ENCODE measurements at places on chromosomes 2 and 18.
A peak's percentile ranks its signal among the peaks of the same experiment; 100 is the strongest.

- no peak for DNase-seq
These were observed 45.6 kb downstream of the ZNF519 start for GRCh38 chr18:14086458-14087231.

- DNase-seq: no peak
These were observed 122.6 kb downstream of the PLB1 start for GRCh38 chr2:28618221-28619141.

DNA sequence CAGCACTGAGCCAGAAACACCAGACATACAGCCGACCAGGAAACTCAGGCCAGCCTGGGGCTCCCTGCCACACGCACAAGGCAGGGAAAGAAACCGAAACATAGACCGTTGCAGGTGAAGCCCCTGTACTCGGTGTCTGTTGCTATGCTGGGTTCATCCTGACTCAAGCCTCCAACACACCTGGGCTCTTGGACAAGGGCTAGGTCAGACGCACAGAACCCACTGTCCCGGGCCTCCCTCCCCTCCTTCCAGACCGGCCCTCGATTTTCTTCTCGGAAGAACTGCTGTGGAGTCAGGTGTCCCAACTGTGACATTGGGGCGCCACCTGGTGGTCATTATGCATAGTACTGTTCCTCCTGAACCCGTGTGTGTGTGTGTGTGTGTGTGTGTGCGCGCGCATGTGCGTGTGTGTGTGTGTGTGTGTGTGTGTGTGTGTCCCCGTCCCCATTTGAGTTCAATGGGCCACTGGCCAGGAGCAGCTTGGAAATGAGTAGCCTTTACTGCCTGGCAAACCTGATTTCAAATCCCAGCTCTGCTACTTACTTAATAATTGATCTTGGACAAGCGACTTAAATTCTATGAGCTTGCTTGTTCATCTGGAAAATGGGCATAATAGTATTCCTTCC is 55.4 kb upstream of the GLI2 start:
- DNase-seq: peak; percentile 75

- no peak for DNase-seq
These were observed 40.6 kb upstream of the DSC1 start for GRCh38 chr18:31203096-31203793.

- DNase-seq: no peak
These were observed 624 bp downstream of the METTL8 start for GRCh38 chr2:171432969-171433762.

DNA sequence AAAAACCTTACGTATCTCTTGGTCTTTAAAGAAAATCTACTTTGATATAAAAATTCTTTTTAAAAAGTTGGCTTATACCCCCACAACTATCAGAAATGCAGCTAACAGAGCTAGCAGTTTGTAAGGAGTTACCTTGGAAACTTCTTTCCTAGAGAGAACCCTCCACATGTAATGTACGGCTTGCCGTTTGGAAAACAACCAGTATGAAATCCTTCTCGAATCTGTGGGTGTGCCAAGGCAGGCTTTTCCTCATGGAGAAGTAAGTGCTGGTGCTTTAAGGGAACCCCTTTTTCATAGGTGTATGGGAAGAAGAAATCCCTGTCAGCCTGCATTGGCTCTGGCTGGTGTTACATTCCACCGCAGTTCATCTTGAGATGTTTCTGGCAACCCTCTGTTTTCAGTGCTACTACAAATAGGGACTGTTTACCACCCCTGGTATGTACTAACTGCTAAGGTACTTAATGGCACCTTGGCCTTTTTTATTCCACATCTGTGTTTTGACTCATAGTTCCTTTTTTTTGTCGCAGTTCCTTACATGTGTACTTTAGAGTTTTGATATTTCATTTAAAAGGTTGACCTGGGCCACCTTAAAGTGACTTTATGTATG is 248.4 kb downstream of the FHOD3 start:
- DNase-seq: no peak

GRCh38 chr18:52716973-52717372 is 377.0 kb downstream of the DCC start:
- no peak for DNase-seq

DNA sequence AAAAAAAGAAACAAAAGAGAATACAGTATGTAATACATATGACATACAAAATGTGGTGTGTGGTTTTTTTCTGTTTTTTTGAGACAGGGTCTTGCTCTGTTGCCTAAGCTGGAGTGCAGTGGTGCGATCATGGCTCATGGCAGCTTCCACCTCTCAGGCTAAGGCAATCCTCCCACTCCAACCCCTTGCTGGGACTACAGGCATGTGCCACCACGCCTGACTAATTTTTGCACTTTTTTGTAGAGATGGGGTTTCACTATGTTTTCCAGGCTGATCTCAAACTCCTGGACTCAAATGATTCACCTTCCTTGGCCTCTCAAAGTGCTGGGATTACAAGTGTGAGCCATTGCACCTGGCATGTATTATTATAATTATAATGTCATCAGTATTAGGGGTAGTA is 38.9 kb downstream of the DHX57 start:
- no peak for DNase-seq

DNA sequence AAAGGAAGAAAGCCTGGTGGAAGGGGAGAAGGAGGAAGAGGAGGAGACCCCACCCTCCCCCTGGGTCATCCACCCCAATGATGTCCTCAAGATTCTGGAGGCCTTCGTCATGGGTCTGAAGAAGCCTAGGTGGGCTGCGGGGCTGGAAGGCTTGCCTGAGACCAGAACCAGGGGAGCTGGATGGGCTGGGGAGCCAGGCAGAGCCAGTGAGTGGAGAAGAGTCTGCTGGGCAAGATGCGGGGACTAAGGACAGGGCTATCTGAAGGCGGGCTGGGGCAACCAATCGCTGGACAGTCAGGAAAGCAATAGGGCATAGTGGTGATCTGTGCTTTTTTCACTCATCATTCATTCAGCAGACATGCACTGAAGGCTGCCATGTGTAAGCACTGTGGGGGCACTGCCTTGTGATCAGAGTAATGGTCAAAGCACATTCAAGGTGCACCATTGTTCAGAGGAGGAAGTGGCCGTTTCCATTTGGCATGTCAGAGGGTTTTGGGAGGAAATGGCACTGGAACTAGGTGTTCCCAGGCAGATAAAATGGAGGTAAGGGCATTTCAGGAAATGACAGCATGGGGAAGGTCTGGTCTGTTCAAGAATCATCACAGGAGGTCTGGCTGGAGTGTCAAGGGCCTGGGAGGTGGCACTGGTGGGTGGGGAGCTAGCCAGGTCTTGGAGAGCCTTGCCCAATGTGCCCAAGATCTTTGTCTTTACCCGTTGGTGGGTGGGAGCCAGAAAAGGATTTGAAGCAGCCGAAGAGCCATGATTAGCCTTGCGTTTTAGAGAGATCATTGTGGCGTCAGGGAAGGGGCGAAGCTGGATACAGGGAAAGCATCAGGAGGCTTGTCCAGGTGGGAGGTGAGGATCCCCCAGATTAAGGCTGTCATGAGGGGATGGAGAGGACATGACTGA is 24.2 kb downstream of the OTOF start:
- no peak for DNase-seq

GRCh38 chr2:175234153-175234552 is 52.6 kb upstream of the ATP5MC3 start:
- peak; percentile 65 for DNase-seq

DNA sequence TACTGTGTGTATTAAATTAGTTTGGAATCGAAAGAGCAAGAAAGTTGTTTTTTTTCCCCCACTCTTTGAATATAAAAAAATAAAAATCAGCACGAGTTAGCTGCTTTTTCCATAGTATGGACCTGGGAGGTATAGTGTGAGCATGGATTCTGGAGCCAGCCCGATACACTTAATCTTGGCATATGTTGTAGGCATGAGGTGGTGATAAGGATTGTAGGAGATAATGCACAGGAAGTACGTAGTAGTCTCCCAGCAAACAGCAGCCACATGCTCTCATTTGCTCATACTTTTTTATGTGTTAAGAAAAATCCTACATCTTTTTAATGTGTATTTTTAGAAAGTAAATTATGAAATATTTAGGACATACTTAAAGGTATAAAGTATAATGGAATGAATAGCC is 2.1 kb upstream of the DNAJC27 start:
- DNase-seq: no peak

- DNase-seq: no peak
These were observed 100.6 kb downstream of the RNF144A start for GRCh38 chr2:7017671-7018281.

DNA sequence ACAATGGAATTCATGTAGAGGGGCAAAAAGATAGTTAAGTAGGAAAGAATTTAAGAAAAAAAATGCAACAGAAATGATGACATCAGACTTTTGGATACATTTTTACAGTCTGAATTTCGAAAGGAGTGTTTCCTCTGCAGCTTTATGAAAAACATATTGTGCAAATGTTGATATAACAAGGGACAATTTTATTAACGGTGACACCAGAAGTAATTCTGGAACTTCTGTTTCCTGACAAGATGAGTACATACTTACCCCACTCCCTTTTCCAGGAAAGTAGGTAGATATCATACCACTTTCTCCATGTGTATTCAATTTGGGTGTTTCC is 369.6 kb downstream of the FBXO15 start:
- no peak for DNase-seq

- no peak for DNase-seq
These were observed 284.7 kb upstream of the CWC22 start for GRCh38 chr2:180291552-180292421.

- DNase-seq: no peak
These were observed 105.9 kb upstream of the TGFA start for GRCh38 chr2:70659551-70659950.

- no peak for DNase-seq
These were observed 22.1 kb upstream of the CNOT11 start for GRCh38 chr2:101230541-101231001.

- DNase-seq: no peak
These were observed 296.6 kb downstream of the IKZF2 start for GRCh38 chr2:212854771-212855170.

GRCh38 chr2:152406119-152406835 is 71.3 kb downstream of the FMNL2 start:
- no peak for DNase-seq

DNA sequence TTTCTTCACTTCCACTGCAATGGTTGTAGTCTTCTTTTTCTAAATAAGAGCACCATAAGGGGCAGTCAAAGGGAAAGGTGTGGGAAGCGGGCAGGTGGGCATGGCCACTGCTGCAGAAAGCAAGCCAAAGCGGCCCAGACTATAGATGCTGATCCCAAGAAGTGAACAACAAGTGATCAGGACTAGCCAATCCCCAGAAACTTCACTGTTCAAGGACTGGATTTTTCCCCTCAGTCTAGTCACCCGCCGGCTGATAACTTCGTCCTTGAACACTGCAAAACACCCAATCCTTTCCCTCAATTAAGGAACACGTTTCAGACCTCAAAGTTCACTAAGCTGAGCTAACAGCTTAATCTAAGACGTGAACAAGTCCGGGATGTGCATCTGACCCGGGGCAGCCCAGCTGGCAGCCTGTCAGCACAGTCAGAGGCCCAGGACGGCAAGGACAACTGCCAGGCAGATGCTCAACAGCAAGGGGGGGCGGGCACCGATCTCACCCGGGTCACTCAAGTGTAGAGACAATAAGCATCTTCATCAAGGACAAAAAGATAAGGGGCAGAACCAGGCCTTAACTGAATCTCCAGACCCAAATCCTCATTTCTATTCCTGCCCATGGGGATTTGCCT is 59.8 kb downstream of the HDLBP start:
- no peak for DNase-seq

GRCh38 chr2:32683520-32684086 is 55.8 kb downstream of the TTC27 start:
- DNase-seq: no peak

DNA sequence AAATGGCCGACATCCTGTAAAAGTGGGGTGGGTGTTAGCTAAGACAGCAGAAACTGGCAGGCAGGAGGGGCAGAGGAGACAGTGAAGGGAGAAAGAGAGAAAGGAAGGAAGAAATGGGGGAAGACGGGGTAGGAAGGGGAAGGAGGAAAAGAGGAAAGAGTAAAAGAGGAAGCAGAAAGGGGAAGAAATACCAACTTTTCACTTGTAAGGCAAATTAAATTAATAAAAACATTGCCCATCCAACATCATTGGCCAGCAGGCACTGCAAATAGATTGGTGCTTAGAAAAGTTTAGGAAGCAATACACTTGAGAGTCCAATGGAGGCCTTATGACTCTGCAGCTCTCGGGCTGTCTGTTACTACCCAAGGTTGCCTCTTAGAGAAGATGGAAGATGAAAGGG is 116.7 kb downstream of the TNS1 start:
- DNase-seq: no peak

GRCh38 chr2:43884689-43885088 is 45.9 kb downstream of the ABCG8 start:
- DNase-seq: no peak

- DNase-seq: no peak
These were observed 81.9 kb upstream of the MAPRE2 start for GRCh38 chr18:34959211-34959829.

- DNase-seq: no peak
These were observed 67.1 kb downstream of the SUMO1 start for GRCh38 chr2:202171241-202171825.

GRCh38 chr2:132974467-132975095 is 304.6 kb upstream of the LYPD1 start:
- peak; percentile 6 for DNase-seq

DNA sequence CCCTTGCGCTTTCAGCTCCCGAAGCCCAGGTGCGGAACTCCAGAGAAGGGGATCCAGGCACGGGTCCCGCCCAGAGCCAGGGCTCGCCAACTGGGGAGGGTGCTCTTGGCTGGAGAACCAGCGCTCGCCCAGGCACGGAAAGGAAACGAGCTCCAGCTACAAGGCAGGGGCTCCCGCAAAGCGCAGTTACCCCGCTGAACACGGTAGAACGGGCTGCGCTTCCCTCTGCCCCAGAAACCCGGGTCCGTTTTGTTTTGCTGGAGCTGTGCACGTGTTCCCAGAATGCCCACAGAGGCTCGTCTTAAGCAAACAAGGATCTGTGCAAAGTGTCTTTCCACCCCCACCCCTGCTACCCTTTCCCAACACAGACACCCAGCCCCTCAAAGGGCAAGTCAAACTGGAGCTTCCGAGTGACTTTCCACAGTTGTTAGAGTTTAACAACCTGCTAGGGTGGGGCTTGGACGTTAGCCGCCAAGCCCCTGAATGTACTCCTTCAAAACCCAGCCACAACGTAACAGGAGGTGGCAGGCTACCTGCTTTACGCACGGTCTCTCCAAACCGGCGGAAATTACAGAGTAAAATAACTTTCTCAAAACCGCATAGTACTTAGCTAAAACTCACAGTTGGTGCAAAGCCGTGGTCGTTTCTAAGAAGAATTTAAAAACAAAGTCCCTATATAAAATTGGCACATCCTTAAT is 775 bp downstream of the RNF125 start:
- no peak for DNase-seq

DNA sequence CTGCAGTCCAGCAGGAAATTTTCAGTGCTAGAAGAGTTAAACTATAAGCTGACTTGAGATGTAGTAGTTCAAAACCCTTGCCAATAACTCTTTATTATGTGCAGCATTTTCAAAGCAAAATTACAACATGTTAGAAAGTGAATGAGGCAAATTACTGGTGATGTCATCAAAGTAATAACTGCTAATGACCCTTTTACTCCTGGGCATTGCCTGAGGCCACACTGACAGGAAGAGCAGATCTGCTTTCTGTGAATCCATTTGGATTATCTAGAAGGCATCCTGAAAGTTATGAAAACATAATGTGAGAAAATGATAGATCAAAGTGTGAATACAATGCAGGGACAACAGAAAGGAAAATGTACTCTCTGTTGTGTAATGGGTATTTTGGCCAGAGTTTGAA is 139.6 kb upstream of the TRIB2 start:
- no peak for DNase-seq

Data from fibroblast of skin of left quadriceps (primary cell).